Fibroblast of gingiva (primary cell): ENCODE measurements at places on chromosomes 12 and 14.

GRCh38 chr12:82883394-82884355, 197.0 kb downstream of the TMTC2 start:
- DNase-seq = no peak

DNA sequence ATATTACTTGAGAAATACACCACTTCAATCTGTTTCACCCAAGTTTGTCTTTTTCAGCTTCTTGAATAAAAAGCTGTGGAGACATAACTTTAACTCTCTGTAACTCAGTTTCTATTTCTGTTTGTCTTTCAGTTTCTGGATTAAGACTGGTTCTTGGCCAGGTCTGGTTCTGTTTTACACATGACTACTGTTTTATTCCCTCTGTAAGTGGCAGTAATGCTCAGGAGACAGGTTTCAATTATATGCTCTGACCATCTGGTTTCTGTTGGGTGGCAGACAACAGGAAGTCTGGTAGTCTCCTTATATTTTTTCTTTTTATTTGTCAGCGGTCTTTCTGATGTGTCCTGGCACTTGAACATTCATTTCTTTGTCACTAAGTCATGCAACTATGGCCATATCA, 102.9 kb downstream of the RPS29 start:
- DNase-seq = no peak

- DNase-seq = no peak
Measured at GRCh38 chr12:53166837-53167236, 13.7 kb upstream of the ZNF740 start.

DNA sequence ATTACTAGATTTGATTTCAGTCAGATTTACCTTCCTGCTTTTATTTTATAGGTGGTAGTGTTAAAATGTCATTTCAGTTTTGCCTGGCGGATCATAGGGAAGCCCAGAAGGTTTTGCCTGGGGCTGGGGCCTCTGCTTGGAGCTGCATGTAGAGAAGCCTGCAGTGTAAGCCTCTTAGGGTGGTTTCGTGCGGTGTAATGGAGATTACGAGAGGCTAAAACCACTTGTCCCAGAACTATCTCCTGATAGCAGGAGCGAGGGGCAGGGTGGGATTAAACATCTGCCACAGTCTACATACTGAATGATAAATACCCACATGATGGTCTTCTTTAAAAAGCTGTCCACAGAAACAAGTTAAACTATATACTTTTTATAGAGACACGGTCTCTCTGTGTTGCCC, 35.0 kb upstream of the DICER1 start:
- no peak for DNase-seq

GRCh38 chr12:69309461-69309860, 38.7 kb upstream of the LYZ start:
- DNase-seq = no peak

DNA sequence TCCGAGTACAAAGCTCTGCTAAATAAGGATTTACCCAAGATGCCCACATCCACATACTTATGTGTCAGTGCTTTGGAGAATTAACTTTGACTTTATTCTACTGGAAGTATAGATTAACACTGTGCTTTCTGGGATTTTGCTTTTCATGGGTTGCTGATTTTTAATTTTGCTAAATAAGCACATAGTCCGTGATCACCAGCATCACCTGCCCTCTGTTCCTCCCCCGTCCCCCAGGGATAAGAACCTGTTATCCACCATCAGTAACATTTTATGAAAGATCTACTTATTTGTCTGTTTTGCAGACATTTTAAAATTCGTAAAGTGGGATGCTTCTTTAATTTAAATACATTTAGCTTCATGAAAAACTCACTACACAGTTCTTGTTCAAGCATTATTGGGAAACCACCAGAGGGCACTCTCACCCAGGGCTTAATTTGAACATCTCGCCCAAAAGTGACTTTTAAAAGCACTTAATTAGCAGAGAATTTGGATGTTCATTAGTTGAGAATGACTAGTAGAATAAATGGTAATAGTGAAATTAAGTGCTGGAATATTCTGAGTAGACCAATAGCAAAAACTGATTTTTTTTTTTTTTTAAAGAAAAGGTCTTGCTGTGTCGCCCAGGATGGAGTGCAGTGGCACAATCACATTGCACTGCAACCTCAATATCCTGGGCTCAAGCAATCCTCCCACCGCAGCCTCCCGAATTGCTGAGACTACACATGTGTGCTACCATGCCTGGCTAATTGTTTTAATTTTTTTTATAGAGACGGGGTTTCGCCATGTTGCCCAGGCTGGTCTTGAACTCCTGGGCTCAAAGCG, 35.7 kb downstream of the MRPL42 start:
- peak; percentile 34 for DNase-seq

DNA sequence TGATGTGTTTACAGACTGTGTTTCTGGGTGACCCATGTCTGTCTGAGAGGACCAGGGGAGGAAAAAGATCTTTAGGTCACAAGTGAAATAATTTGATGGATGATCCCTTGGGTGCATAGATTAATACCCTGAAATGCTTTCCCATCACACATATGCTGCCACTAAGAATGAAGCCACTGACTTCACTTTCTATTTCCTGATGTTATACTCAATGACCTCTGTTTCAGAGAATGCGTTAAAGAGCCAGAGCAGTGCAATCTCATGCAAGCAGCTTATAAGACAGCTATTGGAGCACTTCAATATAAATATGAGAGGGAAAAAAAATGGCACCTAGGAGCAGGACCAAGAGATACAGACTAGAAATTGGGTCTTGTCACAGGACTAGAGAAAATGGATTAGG, 133.7 kb downstream of the KLHL28 start:
- DNase-seq = no peak

DNA sequence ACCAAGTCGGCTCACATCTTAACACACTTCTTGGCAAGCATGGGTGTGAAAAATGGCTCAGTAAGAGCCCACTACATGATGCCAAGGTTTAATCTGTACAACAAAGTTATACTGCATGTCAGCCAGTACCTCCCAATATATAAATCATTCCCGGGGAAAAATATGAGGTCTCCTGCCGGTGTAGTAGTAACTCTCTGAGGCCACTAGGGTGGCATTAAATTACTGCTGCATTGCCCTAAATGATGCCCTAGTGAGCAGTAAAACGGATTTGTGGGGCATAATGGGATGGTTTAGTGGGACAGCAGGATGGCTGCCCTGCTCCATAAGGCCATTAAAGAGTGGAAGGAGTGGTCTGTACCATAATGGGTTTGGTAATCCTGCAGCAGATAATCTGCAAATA, 267.7 kb downstream of the MED13L start:
- DNase-seq = no peak

GRCh38 chr14:29663281-29663801, 264.3 kb downstream of the PRKD1 start:
- DNase-seq = peak; percentile 80

GRCh38 chr14:59044707-59045106, 143.8 kb upstream of the DAAM1 start:
- no peak for DNase-seq

GRCh38 chr12:26047401-26048226, 77.2 kb downstream of the BHLHE41 start:
- DNase-seq = no peak

DNA sequence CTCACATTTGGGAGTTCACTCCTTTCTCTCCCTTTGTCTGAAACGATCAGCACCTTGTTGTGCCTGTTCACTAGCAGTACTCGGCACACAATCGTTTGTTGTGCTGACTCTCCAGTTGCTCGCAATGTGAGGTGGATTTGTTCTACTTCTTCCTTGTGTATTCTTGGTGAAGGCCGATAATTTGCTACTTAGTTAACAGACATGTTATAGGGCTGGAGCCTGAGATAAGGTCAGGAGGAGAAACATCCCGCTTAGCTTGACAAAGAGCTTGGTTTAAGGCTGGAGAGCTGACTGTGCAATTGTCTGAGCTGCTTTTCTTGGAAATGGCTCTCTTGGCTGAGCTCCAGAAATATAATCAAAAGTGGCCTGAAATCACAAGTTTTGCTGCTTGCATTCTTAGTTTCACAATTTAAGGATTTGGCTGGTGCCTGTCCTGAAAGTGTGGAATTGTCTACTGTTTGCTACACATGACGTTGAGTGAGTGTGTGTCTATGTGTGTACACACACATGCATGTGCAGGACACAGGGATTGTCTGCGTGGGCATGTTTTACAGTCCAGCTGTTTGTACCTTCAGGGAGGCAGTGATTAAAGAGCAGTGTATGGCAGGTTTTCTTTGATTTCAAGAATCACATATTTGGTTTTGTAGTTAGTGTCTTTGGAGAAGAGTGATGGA, 77.7 kb downstream of the ARF6 start:
- peak; percentile 86 for DNase-seq

GRCh38 chr12:96457191-96457930, 32.0 kb upstream of the CFAP54 start:
- DNase-seq = no peak

- no peak for DNase-seq
Measured at GRCh38 chr14:96934638-96935330, 137.6 kb downstream of the VRK1 start.

- no peak for DNase-seq
Measured at GRCh38 chr12:122862872-122863701, 27.8 kb downstream of the HIP1R start.

GRCh38 chr14:51928568-51928967, 60.8 kb upstream of the RTRAF start:
- DNase-seq = no peak

DNA sequence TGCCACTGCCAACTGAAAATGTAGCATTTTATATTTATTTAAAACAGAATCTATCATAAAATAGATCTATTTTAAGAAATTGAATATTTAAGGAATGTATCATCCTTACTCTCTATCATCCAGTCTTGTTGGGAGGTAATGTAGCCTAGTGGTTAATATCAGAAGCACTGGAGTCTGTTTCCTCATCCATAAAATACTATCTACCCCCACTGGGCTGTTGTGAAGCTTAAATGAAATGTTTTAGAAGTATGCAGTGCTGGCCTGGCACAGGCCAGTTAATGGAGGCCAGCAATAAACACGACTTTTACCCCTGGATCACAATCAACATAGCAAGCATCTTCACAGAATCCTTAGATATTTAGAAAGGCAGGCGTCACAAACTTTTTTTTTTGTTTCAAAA, 188.0 kb downstream of the CAND1 start:
- no peak for DNase-seq

- DNase-seq = no peak
Measured at GRCh38 chr14:77265561-77266335, 5.3 kb downstream of the NGB start.

DNA sequence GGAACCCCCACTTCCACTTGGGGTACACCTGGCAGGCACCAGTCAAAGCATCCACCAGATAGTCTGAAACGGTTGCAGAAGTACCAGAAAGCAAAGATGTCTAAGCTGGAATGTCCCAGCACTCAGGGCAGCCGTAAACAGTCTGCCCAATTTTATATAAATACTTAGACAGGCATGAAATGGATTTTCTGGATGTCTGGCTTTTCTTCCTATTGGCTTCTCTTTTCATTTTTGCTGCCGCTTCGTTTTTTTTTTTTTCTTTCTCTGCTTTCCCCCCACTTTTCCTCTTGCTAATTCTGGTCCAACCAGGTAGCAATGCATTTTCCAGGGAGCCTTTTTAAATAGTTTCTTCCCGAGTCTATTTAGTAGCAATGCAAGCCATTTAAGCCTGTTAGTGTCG, 167.7 kb downstream of the GCH1 start:
- DNase-seq = no peak

- no peak for DNase-seq
Measured at GRCh38 chr12:76113800-76114757, 29.6 kb upstream of the NAP1L1 start.

- DNase-seq = peak; percentile 11
Measured at GRCh38 chr12:2233034-2233433, 180.2 kb downstream of the CACNA1C start.

- peak; percentile 78 for DNase-seq
Measured at GRCh38 chr12:120100630-120101029, 15.9 kb downstream of the RAB35 start.

DNA sequence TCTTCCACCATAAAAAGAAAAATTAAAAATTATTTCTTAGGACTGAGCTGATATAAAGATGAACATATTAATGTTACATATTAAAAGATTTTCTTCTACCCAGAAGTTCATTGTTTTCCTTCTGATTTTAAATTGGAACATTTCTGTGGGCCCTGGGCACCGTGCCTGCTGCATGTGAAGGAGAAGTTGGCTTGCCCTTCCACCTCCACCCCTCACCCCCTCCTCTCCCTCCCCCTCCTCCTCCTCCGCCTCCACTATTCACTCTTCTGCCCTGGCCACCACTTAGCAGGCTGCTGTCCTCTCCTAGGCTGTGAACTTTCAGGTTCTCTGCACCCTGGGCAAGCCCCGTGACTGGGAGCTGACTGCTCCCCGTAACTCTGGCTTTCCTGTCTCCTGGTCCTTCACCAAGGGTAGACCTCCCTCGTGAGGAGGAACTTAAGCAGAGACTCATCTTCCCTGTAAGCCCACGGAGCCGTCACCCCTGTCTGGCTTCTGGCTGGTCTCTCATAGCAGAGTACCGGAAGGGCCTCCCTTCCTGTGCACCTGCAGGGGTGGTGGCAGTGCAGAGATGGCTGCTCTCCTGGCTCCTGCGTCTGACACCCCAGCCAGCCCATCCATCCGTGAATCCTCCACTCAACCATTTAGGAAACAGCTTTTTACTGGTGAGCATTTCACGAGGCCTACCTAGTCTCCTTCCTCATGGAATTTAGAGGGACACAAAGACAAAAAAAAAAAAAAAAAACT, 12.8 kb downstream of the TUNAR start:
- no peak for DNase-seq

- DNase-seq = no peak
Measured at GRCh38 chr12:62468397-62468796, 1.8 kb downstream of the MON2 start.

GRCh38 chr12:50110762-50111351, 1.2 kb upstream of the COX14 start:
- DNase-seq = peak; percentile 78

- DNase-seq = no peak
Measured at GRCh38 chr12:91912178-91912577, 233.5 kb downstream of the BTG1 start.

DNA sequence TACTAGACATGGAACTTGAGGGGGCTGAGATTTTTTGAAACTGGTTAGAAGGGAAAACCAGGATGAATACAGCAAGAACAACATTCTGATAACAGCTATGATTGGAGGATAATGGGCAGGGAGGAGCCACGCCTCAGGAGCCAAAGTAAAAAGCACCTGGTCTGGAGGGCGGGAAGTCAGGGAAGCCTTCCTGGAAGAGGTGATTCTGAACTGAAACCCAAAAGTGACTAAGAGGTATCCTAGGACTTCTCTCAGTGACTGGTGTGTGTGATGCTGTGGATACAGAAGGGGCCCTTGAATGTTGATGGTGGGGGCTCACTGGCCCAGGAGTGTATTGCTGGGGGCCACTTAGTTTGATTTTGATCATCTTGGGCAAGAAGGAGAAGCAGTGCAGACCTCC, 18.8 kb upstream of the GPR68 start:
- DNase-seq = no peak

GRCh38 chr12:57740656-57741412, 2.3 kb upstream of the AGAP2 start:
- DNase-seq = no peak
